HCT116 (cell line): ENCODE measurements at places on chromosomes 12 and 14. TPM values are rescaled to one million over a fixed set of nuclear protein-coding genes. Genes with fewer than 3 reads are reported as not detected.
A peak's percentile ranks its signal among the peaks of the same experiment; 100 is the strongest.

GRCh38 chr12:112535637-112536366 lies 117.1 kb downstream of the PTPN11 start:
- H3K36me3 ChIP-seq, result no peaks in the 10 kb centered on the region
- no peak overlapping the region for H3K4me3 ChIP-seq
- H3K4me1 ChIP-seq, result 0 out of 2 replicates have a peak, but pooled peaks cover 8% of the 10 kb centered on the region
- H3K27me3 ChIP-seq, result no peaks in the 10 kb centered on the region

GRCh38 chr14:66099451-66099850 lies 386.7 kb upstream of the CCDC196 start:
- no peak overlapping the region for H3K27ac ChIP-seq
- H3K4me1 ChIP-seq, result no peaks in the 10 kb centered on the region; the same call in 1 of the 2 replicates
- peaks cover 3% of the 10 kb centered on the region; the same call in 1 of the 2 replicates for H3K27me3 ChIP-seq
- H3K36me3 ChIP-seq, result no peaks in the 10 kb centered on the region
- H3K4me3 ChIP-seq, result no peak overlapping the region

LAG3 gene
- total RNA-seq, result 3.3 TPM

DNA sequence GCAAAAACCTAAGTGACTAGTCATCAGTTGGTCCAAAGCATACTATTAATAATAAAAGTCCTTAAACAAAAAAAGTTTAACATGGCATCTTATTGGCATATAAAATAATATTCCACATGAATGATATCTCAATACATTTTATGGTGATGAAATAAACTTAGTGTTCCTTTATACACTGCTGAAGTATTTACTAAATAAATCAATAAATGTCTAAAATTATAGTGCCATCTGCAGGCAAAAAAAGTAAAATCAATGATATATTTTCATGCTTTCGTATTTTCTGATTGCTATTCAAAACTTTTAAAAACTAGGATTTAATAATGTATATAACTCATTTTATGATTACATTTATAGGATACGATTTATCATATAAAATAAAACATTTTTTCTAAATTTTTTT lies 30.5 kb downstream of the PUS7L start:
- no peak for DNase-seq
- H3K27ac ChIP-seq, result no peak overlapping the region
- no peaks in the 10 kb centered on the region for H3K4me1 ChIP-seq
- no peaks in the 10 kb centered on the region for H3K27me3 ChIP-seq

- no peak for DNase-seq
- H3K4me1 ChIP-seq, result peaks cover 9% of the 10 kb centered on the region; the same call in 1 of the 2 replicates
- H3K27ac ChIP-seq, result no peak overlapping the region
- H3K4me3 ChIP-seq, result no peak overlapping the region
- no peaks in the 10 kb centered on the region for H3K27me3 ChIP-seq
- no peaks in the 10 kb centered on the region for H3K36me3 ChIP-seq
Observed at GRCh38 chr14:61602733-61603077, 92.6 kb upstream of the HIF1A start.

- H3K27me3 ChIP-seq, result no peaks in the 10 kb centered on the region
- no peaks in the 10 kb centered on the region for H3K4me1 ChIP-seq
- no peak for DNase-seq
- H3K36me3 ChIP-seq, result no peaks in the 10 kb centered on the region
- no peak overlapping the region for H3K4me3 ChIP-seq
Observed at GRCh38 chr14:76227450-76228050, 75.8 kb downstream of the GPATCH2L start.

CELA1 gene
- total RNA-seq, result not detected

- no peaks in the 10 kb centered on the region for H3K27me3 ChIP-seq
- no peak for DNase-seq
- H3K36me3 ChIP-seq, result no peaks in the 10 kb centered on the region
Observed at GRCh38 chr12:27096420-27096819, 14.0 kb upstream of the C12orf71 start.

DNA sequence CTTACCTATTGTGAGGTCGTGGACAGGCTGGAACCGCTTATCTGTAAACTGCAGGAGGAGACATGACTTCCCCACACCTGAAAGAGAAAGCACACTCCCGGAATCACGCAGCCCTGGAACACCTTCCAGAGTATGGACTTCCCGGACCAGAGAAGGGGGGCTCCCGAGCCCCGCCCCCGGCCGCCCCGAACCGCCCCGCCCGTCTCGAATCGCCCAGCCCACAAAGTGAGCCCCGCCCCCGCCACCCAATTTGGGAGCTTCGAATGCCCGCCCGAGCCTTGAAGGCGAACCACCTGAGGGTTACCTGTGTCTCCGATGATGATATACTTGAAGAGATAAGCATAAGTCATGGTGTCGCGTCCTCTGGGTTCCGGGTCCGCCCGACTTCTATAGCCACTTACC lies 235 bp downstream of the RAB2B start:
- peaks cover 13% of the 10 kb centered on the region for H3K36me3 ChIP-seq
- peaks cover 8% of the 10 kb centered on the region for H3K4me1 ChIP-seq
- peak overlapping the region; percentile 99 for H3K4me3 ChIP-seq
- H3K27me3 ChIP-seq, result no peaks in the 10 kb centered on the region

A2M gene
- 3.0 TPM for total RNA-seq

DNA sequence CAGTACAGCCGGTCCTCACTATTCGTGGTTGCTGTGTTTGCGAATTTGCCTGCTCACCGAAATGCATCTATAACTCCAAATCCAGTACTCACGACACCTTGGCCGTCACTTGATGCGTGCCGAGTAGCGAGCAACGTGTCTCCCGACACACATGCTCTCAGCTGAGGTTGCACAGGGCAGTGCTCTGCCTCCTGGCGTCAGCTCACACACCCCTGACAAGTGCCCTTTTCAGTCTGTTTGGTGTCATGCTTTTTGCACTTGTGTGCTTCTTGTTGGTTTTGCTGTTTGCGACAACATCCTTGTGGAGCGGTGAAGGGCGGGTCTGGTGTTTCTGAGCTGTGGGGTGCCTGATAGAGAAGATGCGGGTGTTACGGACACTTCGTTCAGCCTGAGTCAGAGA lies 110.4 kb upstream of the RFLNA start:
- H3K27me3 ChIP-seq, result no peaks in the 10 kb centered on the region
- DNase-seq, result no peak
- no peaks in the 10 kb centered on the region for H3K36me3 ChIP-seq
- no peak overlapping the region for H3K27ac ChIP-seq
- peaks cover 7% of the 10 kb centered on the region for H3K4me1 ChIP-seq

PPP1R1A gene
- total RNA-seq, result 0.61 TPM

RD3L gene
- not detected for total RNA-seq

JAG2 gene
- total RNA-seq, result 85.9 TPM

FAM186B gene
- total RNA-seq, result 0.42 TPM

- H3K27me3 ChIP-seq, result no peaks in the 10 kb centered on the region
- no peak for DNase-seq
- peak overlapping the region; percentile 16; the same call in 1 of the 2 replicates for H3K27ac ChIP-seq
- H3K4me3 ChIP-seq, result no peak overlapping the region
Observed at GRCh38 chr12:69822201-69822860, 2.7 kb upstream of the MYRFL start.

ELK3 gene
- total RNA-seq, result 45.6 TPM

MTERF2 gene
- 7.8 TPM for total RNA-seq

DNA sequence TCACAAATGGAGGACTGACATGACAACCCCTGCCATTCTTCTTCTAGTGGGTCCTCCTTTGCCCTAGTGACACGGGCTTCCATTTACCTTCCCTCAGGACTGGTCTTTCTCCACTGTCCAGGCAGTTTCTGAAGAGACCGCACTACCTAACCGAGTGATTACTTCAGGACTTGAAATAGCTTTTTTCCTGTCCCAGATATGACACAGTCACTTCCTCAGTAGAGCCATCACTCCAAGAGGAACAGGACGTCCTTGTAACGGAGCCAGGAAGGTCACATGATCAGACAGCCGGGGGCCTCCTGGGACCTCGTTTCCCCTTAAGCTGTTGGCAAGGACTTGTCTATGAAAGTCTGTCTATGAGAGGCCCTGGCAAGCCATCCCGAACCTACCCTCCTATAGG lies 62.3 kb downstream of the FOS start:
- DNase-seq, result no peak
- no peaks in the 10 kb centered on the region for H3K36me3 ChIP-seq
- no peak overlapping the region for H3K4me3 ChIP-seq
- peaks cover 13% of the 10 kb centered on the region; the same call in 1 of the 2 replicates for H3K27me3 ChIP-seq
- no peak overlapping the region for H3K27ac ChIP-seq

- no peaks in the 10 kb centered on the region for H3K4me1 ChIP-seq
- no peaks in the 10 kb centered on the region for H3K36me3 ChIP-seq
- DNase-seq, result peak; percentile 28
- H3K27ac ChIP-seq, result no peak overlapping the region
- H3K27me3 ChIP-seq, result no peaks in the 10 kb centered on the region
- no peak overlapping the region for H3K4me3 ChIP-seq
Observed at GRCh38 chr12:74412606-74413230, 124.9 kb upstream of the ATXN7L3B start.

TEX22 gene
- total RNA-seq, result 3.8 TPM

GRCh38 chr14:92599811-92600210 lies 86.2 kb downstream of the RIN3 start:
- no peak overlapping the region for H3K4me3 ChIP-seq
- H3K27me3 ChIP-seq, result no peaks in the 10 kb centered on the region
- H3K4me1 ChIP-seq, result no peaks in the 10 kb centered on the region
- no peak for DNase-seq
- H3K36me3 ChIP-seq, result no peaks in the 10 kb centered on the region

KRT7 gene
- 72.6 TPM for total RNA-seq

PRIMA1 gene
- 1.5 TPM for total RNA-seq

GRCh38 chr12:26466726-26467125 lies 271.4 kb downstream of the SSPN start:
- no peaks in the 10 kb centered on the region for H3K4me1 ChIP-seq
- no peak overlapping the region for H3K27ac ChIP-seq
- no peak for DNase-seq
- no peaks in the 10 kb centered on the region for H3K36me3 ChIP-seq

GRCh38 chr14:50173891-50174290 lies 57.5 kb downstream of the SOS2 start:
- DNase-seq, result no peak
- H3K36me3 ChIP-seq, result no peaks in the 10 kb centered on the region
- no peak overlapping the region for H3K4me3 ChIP-seq
- no peaks in the 10 kb centered on the region for H3K4me1 ChIP-seq
- no peaks in the 10 kb centered on the region for H3K27me3 ChIP-seq

DNA sequence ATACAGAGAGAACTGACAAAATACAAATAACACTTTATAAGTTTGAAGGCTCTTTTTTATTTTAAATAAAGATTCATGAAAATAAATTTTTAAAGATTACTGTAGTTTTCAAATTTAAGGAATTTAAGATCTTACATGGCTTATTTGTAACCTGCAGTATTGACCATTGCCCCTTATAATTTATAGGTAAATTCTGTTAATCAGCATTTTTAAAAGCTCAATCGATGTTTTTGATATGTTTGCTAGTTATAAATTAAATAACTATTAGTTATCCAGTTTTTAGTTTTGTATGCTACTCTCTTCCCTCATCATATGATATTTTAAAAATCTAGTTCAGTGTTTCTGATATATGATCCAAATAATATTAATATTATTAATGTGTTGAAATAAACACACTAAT lies 109.9 kb downstream of the MON2 start:
- no peak overlapping the region for H3K27ac ChIP-seq
- H3K36me3 ChIP-seq, result no peaks in the 10 kb centered on the region
- H3K27me3 ChIP-seq, result no peaks in the 10 kb centered on the region
- no peak overlapping the region for H3K4me3 ChIP-seq

MORN3 gene
- 0.34 TPM for total RNA-seq

- no peaks in the 10 kb centered on the region for H3K27me3 ChIP-seq
- no peak for DNase-seq
- no peak overlapping the region for H3K27ac ChIP-seq
- no peaks in the 10 kb centered on the region for H3K4me1 ChIP-seq
- H3K36me3 ChIP-seq, result no peaks in the 10 kb centered on the region
Observed at GRCh38 chr12:66187036-66187435, 2.0 kb upstream of the IRAK3 start.

GRCh38 chr14:54772451-54772881 lies 130.2 kb downstream of the GCH1 start:
- H3K4me3 ChIP-seq, result no peak overlapping the region
- peak overlapping the region; percentile 77 for H3K27ac ChIP-seq
- DNase-seq, result no peak
- H3K4me1 ChIP-seq, result peaks cover 20% of the 10 kb centered on the region

LUM gene
- total RNA-seq, result 0.69 TPM
